ENCODE measurements at places on chromosomes 3 and 15. TPM values are rescaled to one million over a fixed set of nuclear protein-coding genes. Genes with fewer than 3 reads are reported as not detected.

Gene PPARG
- 19.2 TPM for total RNA-seq

Gene RABL3
- total RNA-seq, result 30.1 TPM

Gene PRC1
- 6.6 TPM for total RNA-seq

Gene ATP13A4
- total RNA-seq, result 3.7 TPM

Gene AADAC
- total RNA-seq, result not detected

Gene CCRL2
- 2.8 TPM for total RNA-seq

Gene PLD1
- total RNA-seq, result 24.3 TPM

Gene TMCO5A
- not detected for total RNA-seq

Gene AKAP13
- total RNA-seq, result 174 TPM

Gene MEIS2
- total RNA-seq, result 50.9 TPM

Gene RBP2
- not detected for total RNA-seq

Gene CCNB2
- 0.94 TPM for total RNA-seq

Gene PCOLCE2
- 1.9 TPM for total RNA-seq

Gene SEC61A1
- 177 TPM for total RNA-seq

Gene P3H2
- total RNA-seq, result 103 TPM

Data from kidney (tissue), 22 donors.